Naive thymus-derived CD8-positive, alpha-beta T cell (primary cell): ENCODE measurements at places on chromosomes 2 and 18. TPM values are rescaled to one million over a fixed set of nuclear protein-coding genes. Genes with fewer than 3 reads are reported as not detected.

Gene COBLL1
- 5.6 TPM for total RNA-seq

Gene SCG2
- not detected for total RNA-seq

Gene CNDP1
- total RNA-seq, result not detected

Gene CCDC102B
- total RNA-seq, result 9.2 TPM

Gene TMEM247
- total RNA-seq, result not detected
